PC-3 (cell line): ENCODE measurements at places on chromosomes 1 and 21. TPM values are rescaled to one million over a fixed set of nuclear protein-coding genes. Genes with fewer than 3 reads are reported as not detected.

DNA sequence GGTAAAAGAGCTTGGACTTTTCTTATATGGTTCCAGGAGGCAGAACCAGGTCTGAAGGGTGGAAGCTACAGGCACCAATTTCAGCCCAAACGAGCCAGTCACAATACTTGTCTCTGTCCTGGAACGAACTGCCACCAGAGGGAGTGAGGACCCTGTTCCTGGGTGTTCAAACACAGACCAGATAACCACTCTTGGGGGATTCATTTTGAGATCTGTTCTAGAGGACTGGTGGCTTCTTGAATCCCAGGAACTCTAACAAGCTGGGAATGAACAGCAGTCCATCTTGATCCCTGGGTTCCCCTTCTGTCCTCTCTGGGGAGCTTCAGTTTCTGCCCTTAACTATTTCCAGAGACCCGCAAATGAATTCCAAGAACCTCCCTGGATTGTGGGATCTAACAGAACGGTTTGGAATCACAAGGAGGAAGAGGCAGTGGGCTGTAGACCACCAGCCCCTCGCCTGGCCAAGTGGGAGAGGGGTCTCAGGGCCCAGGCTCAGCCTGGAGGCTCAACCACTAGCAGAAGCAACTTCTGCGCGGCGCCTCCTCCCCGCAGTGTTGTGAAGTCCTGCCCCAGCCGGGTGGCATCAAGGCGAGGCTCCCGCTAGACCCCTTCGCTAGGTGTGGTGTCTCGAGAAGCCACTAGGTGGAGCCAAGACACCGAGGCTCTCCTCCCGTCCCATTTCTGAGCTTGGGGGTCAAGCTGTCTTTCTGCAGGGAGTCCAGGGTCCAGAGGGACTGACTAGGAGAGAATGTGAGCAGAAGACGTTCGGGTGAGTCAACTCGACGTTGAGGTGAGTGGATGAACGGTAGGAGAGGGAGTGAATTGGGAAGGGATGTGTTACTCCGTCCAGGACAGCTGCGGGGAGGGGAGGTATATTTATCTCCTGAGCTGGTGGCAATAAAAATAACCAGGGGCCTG is 12.1 kb upstream of the NES start:
- peak; percentile 97 for DNase-seq
- no peaks in the 10 kb centered on the region for H3K36me3 ChIP-seq
- H3K4me3 ChIP-seq, result peak overlapping the region; percentile 68

DNA sequence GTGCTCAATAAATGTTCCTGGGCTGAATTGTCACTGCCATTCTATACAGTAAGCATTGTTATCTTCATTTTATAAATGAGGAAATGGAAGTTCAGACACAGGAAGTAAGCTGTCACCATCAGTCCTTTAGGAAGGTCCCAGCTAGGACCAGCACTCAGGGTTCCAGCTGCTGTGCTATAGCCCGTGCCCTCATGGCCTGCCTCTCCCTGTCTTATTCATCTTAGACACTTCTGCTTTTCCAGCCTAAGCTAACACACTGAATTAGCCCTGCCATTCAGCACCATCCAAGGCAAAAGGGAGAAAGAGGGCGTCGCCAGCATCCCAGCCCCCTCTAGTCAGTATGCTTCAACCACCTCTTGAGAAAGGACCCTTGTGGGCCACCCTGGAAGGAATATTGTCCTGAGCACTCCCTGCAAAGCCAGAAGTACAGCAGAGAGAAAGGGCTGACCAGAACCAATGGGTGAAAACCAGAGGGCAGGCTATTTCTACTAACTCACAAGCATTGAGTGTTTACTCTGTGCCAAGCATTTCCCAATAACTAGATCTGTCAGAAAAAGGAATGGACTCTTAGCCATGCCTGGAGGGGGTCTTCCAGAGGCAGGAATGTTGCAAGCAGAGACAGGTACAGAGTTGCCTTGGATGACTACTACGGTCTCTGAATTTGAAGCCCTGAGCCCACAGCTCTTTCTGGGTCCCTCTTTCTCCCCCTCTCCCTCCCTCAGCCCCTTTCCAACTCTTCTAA is 77.9 kb upstream of the NFIA start:
- H3K36me3 ChIP-seq, result no peaks in the 10 kb centered on the region
- DNase-seq, result no peak
- no peak overlapping the region for H3K27ac ChIP-seq
- H3K27me3 ChIP-seq, result peaks cover 10% of the 10 kb centered on the region

- no peaks in the 10 kb centered on the region for H3K27me3 ChIP-seq
- H3K36me3 ChIP-seq, result peaks cover 37% of the 10 kb centered on the region
- H3K4me1 ChIP-seq, result no peaks in the 10 kb centered on the region
- H3K4me3 ChIP-seq, result no peak overlapping the region
- no peak for DNase-seq
Observed at GRCh38 chr1:202745323-202745888, 35.2 kb upstream of the SYT2 start.

- H3K27ac ChIP-seq, result no peak overlapping the region
- no peaks in the 10 kb centered on the region for H3K27me3 ChIP-seq
- H3K4me3 ChIP-seq, result no peak overlapping the region
- H3K4me1 ChIP-seq, result no peaks in the 10 kb centered on the region
- no peaks in the 10 kb centered on the region for H3K36me3 ChIP-seq
Observed at GRCh38 chr1:100816049-100816448, 78.6 kb downstream of the EXTL2 start.

- H3K36me3 ChIP-seq, result no peaks in the 10 kb centered on the region
- H3K4me3 ChIP-seq, result no peak overlapping the region
- peaks cover 9% of the 10 kb centered on the region for H3K4me1 ChIP-seq
Observed at GRCh38 chr1:228862542-228863505, 127.5 kb downstream of the RHOU start.

GRCh38 chr1:46735708-46736324 is 16.9 kb upstream of the EFCAB14 start:
- no peaks in the 10 kb centered on the region for H3K36me3 ChIP-seq
- peaks cover 12% of the 10 kb centered on the region for H3K27me3 ChIP-seq
- no peak overlapping the region for H3K4me3 ChIP-seq

- no peak overlapping the region for H3K27ac ChIP-seq
- no peak for DNase-seq
- H3K36me3 ChIP-seq, result no peaks in the 10 kb centered on the region
- no peaks in the 10 kb centered on the region for H3K4me1 ChIP-seq
- no peaks in the 10 kb centered on the region for H3K27me3 ChIP-seq
Observed at GRCh38 chr21:43273016-43273707, 104.4 kb downstream of the CRYAA start.

GRCh38 chr1:54698346-54698745 is 17.3 kb upstream of the TTC4 start:
- no peak overlapping the region for H3K4me3 ChIP-seq
- DNase-seq, result no peak
- no peak overlapping the region for H3K27ac ChIP-seq
- H3K4me1 ChIP-seq, result no peaks in the 10 kb centered on the region

DNA sequence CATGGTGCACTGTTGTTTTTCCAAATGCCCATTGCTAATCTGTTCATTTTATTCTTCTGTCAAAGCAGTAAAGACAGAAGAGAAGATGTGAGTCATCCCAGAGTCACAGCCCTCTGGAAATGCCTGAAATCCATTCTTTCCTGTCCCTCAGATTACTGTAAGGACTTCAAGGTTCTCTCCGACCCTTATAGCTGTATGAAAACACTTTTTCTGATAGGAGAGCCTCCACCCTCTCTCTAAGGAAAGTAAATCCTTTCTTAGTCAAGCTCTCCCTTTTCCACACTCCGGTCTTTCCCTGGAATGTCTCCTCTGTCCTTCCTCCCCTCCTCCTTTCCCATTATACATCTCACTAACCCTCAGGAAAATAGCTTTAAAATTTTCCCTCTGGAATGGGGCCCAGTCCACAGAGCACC is 3.5 kb upstream of the PRDX6 start:
- peak; percentile 99 for DNase-seq
- H3K36me3 ChIP-seq, result peaks cover 36% of the 10 kb centered on the region
- no peaks in the 10 kb centered on the region for H3K27me3 ChIP-seq

- peak; percentile 92 for DNase-seq
- H3K27ac ChIP-seq, result no peak overlapping the region
- H3K36me3 ChIP-seq, result no peaks in the 10 kb centered on the region
- peaks cover 12% of the 10 kb centered on the region; the same call in 1 of the 2 replicates for H3K4me1 ChIP-seq
Observed at GRCh38 chr1:168342572-168343280, 62.0 kb downstream of the TBX19 start.

DNA sequence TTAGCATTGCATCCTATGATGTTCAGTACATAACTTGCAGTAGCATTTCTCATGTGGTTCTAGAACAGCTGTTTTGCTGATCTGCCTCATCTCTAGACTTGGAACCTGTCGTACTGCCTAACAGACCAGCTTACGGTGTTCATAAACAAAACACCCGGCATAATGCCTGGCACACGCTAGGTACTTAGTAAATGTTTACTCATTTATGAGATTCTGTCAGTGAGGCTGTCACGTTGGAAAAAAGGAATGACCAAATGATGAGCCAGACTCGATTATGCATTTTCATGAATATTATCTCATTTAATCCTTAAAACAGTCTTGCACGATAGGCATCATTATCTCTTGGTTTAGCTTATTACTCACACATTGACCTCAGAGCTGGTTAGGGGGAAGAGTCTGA is 46.4 kb downstream of the CACHD1 start:
- no peaks in the 10 kb centered on the region for H3K27me3 ChIP-seq
- H3K4me3 ChIP-seq, result no peak overlapping the region
- H3K27ac ChIP-seq, result no peak overlapping the region
- H3K4me1 ChIP-seq, result peaks cover 18% of the 10 kb centered on the region
- DNase-seq, result peak; percentile 73

GRCh38 chr1:10900691-10901090 is 104.2 kb upstream of the CASZ1 start:
- H3K27ac ChIP-seq, result peak overlapping the region; percentile 90
- no peaks in the 10 kb centered on the region for H3K36me3 ChIP-seq
- H3K4me3 ChIP-seq, result peak overlapping the region; percentile 50
- H3K4me1 ChIP-seq, result peaks cover 44% of the 10 kb centered on the region
- no peaks in the 10 kb centered on the region for H3K27me3 ChIP-seq
- peak; percentile 57 for DNase-seq

DNA sequence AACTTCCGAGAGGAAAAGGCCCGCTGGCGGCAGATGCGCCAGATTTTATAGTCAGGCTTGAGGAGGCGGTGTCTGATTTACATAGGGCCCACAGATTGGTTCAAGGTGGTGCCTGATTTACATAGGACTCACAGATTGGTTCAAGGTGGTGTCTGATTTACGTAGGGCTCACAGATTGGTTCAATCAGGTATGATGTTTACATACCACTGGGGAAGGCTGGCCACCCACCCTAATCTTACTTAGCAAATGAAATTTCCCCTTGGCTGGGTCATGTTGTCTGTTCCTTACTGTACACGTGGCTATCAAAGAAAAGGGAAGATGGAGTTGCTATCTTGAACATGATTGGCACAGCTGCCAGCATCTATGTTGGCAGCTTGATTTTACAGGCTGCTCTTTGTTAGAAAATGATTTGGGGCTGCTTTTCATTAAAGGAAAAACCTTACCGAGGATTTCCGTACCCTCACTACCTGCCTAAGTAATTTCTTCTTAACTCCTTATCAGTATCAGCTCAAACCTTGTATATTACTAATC is 96.3 kb downstream of the SETD4 start:
- H3K4me3 ChIP-seq, result no peak overlapping the region
- no peak for DNase-seq
- no peak overlapping the region for H3K27ac ChIP-seq
- H3K36me3 ChIP-seq, result no peaks in the 10 kb centered on the region

- H3K36me3 ChIP-seq, result no peaks in the 10 kb centered on the region
- H3K4me3 ChIP-seq, result no peak overlapping the region
- DNase-seq, result no peak
- H3K27ac ChIP-seq, result no peak overlapping the region
Observed at GRCh38 chr1:150708595-150708994, 11.6 kb upstream of the GOLPH3L start.

GRCh38 chr1:27049607-27050006 is 37.0 kb upstream of the TENT5B start:
- no peak overlapping the region for H3K4me3 ChIP-seq
- peaks cover 4% of the 10 kb centered on the region; the same call in 1 of the 2 replicates for H3K4me1 ChIP-seq
- no peaks in the 10 kb centered on the region for H3K36me3 ChIP-seq
- H3K27me3 ChIP-seq, result no peaks in the 10 kb centered on the region

DNA sequence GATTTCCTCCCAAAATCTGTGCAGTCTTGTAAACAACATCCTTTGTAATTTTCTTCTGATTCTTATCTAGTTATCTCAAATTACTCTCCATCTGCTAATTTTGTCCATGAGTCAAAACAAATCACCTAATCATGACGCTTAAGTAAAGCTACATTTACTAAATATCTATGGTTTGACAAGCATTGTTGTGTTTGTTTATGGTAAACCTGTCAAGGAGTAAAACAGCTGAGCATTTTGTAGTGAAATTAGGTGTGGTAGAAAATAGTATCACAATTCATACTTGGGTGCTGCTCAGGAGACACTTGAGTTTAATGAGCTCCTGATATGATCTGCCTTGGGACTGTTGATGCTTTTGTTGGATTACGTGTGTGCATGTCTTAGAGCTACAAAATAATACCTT is 11.6 kb downstream of the TIPRL start:
- peaks cover 20% of the 10 kb centered on the region; the same call in 1 of the 2 replicates for H3K36me3 ChIP-seq
- H3K27ac ChIP-seq, result no peak overlapping the region
- no peaks in the 10 kb centered on the region for H3K27me3 ChIP-seq
- DNase-seq, result no peak
- no peaks in the 10 kb centered on the region for H3K4me1 ChIP-seq
- H3K4me3 ChIP-seq, result no peak overlapping the region

DNA sequence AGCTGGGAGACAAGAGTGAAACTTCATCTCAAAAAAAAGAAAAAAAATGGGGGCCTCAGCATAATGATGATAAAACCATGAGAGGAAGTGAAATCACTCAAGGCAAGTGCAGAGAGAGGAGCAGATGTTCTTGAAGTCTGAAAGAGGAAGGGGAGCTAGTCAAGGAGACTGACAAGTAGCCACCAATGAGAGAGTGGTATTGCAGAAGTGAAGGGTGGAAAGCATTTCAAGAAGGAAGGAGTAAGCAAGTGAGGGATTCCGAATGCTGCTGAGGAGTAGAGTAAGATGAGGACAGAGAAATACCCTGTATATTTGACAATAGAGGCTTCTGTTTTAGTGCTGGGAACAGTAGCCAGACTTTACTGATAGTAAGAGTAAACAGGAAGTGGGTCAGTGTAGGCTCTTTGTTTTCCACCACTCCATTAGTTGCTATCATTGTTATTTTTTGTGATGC is 2.9 kb downstream of the TATDN3 start:
- H3K27me3 ChIP-seq, result no peaks in the 10 kb centered on the region
- peaks cover 5% of the 10 kb centered on the region; the same call in 1 of the 2 replicates for H3K4me1 ChIP-seq
- H3K27ac ChIP-seq, result no peak overlapping the region

DNA sequence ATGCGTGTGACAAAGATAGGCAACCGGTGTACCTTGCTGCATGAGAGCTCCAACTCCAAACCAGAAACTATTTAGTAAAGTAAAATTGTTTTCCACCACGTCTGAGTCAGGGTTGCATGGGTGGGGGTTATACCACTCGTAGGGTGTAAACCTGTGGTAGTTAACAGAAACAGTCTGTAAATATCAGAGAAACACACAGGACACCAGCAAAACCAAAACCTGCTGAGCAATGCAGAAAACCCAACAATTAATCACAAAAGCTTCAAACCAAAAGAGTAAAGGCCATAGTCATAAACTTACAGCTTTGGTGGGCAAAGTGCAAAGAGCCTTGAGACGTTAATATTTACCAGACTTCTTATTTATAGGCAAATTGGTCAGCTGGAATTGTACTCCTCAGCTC is 282.7 kb downstream of the BACH1 start:
- no peak overlapping the region for H3K27ac ChIP-seq
- no peaks in the 10 kb centered on the region for H3K36me3 ChIP-seq
- DNase-seq, result no peak
- no peak overlapping the region for H3K4me3 ChIP-seq
- peaks cover 85% of the 10 kb centered on the region for H3K27me3 ChIP-seq
- H3K4me1 ChIP-seq, result no peaks in the 10 kb centered on the region

The CDC20 gene
- total RNA-seq, result 312 and 349 TPM in 2 replicates

The YIPF1 gene
- total RNA-seq, result 21.1 and 22.7 TPM in 2 replicates

The ITLN2 gene
- total RNA-seq, result not detected in 2 replicates

The CA6 gene
- 0.18 TPM in 1 of 2 replicates, not detected in the other for total RNA-seq

The MIXL1 gene
- total RNA-seq, result not detected in 2 replicates
